ENCODE measurements at places on chromosomes 4 and X.

DNA sequence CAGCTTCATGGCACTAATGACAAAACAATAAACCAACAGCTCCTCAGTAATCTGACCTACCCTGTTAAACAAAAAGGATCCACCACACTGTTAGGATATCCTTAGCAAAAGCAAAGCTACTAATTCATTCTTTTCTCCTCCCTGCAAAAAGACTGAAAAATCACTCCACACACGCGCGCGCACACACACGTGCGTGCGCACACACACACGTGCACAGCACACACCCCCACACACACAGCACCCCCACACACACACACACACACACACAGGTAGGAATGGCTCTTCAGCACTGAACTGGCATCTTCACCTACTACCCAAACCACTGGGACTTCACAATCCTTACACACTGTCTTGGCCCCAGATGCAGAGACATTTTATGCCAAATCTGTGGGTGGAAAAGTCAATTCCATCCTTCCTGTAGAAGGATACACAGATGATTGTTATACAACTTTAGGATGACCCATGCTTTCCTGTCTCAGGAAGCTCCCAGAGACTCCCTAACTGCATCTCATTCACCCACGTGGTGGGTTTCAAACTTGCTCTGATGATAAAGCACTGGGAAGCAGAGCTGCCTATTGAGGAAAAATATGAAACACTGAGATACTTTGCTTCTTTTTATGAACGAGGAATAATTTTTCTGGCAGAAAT is 102.5 kb downstream of the TSPAN5 start:
- no peak for DNase-seq

DNA sequence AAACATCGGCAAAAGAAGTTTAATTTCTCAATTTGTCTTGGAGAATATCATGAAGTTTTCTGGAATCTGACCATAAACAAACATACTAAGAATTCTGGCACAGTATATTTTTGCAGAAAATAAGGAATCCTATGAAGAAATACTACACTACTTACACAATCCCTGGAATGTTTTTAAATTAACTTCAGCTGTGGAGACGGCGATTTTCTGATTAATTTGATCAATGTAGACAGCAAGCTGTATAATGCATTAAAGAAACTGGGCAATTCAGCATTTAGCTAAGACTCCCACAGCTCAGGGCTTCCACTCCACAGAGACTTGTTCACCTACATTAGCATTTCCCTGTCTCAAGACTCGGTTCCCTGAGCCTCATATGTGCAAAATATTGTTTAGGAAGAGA is 12.2 kb downstream of the EGFL6 start:
- DNase-seq = no peak

GRCh38 chr4:169117591-169118081 is 107.6 kb upstream of the CBR4 start:
- no peak for DNase-seq

DNA sequence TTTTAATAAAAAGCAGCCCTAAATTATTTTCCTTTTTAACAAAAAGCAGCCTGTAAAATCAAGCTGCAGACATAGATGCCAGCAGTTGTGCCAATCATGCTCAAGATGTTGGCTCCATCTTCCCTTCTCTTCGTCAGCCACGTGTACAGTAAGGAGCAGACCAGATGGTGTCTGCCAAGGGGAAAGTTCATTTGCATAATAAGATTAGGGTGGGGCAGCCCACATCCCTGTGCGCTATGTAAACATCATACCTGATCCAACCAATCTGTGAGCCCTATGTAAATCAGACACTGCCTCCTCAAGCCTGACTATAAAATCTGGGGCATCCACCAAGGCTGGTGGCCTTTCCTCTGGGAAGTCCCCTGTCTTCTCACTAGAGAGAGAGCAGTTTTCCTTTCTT is 23.1 kb upstream of the C1GALT1C1 start:
- no peak for DNase-seq

- DNase-seq = no peak
Measured at GRCh38 chrX:39164212-39164611, 363.0 kb downstream of the MID1IP1 start.

DNA sequence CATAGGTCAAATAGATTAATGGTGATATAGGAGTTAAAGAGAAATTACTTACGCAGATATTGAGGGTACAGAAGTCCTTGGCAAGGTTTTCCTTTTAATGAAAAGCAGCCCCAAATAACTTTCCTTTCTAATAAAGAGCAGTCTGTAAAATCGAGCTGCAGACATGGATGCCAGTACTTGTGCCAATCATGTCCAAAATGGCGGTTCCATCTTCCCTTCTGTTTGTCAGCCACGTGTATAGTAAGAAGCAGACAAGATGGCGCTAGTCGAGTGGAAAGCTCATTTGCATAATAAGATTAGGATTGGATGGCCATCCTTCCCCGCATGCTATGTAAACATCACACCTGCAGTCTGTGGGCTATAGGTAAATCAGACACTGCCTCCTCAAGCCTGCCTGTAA is 68.5 kb downstream of the FGFBP1 start:
- DNase-seq = no peak

All from endothelial cell (in vitro differentiated cells).